ENCODE measurements at places on chromosomes 6 and 20.

DNA sequence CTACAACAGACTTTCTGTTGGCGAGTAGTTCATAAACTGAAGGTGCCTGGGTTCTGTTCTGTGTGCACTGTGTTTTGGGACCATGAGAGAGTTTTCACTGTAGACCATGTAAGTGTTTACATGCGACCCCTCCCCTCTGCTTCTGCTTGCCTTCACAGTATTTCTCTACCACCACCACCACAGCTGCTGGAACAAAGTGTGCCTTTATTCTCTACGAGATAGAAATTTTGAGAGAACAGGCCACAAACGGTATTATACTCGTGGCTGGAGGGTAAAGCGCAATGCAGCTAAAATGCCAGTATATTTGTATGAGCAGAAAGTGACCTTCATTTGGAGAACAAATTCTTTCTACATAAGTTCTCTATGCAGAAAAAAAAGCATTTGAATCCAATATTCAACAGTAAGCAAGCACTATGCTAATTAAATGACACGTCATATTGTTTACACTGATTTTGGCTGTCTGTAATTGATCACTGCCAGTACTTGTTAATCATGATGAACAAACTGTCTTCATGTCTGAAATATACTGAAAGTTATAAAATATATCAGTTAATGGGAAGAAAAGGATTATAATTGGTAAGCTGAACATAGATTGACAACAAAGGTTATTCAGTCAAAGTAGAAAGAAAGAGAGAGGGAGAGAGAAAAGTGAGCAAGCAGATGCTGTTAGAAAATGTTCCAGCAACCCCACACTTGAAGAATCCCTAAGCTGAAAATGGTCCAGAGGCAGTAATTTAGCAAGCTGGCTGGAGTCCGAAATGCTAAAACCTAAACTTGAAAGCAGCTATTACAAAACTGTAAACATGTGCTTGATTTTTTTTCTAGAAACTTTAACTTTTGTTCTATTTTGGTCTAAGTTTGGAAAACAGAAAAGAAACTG is 8.8 kb downstream of the CLDN20 start:
- no peak for DNase-seq

DNA sequence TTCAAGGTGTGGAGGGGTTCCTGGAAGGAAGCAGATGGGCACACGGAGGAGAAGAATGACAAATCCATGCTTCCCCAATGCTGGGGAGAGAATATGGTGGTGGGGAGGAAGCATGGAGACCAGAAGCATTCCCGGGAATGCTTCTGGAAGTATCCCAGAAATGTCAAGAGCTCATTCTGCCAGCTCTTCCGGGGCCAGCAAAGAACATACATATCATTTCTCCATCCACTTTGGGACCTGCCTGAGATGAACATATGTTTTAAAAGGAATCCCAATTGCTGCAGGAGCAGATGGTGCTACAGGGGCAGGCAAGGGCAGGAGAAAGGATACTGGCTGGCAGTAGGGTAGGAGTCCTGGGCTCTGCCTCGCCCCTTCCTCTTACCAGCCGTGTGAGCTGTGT is 37.9 kb upstream of the CCDC167 start:
- no peak for DNase-seq

DNA sequence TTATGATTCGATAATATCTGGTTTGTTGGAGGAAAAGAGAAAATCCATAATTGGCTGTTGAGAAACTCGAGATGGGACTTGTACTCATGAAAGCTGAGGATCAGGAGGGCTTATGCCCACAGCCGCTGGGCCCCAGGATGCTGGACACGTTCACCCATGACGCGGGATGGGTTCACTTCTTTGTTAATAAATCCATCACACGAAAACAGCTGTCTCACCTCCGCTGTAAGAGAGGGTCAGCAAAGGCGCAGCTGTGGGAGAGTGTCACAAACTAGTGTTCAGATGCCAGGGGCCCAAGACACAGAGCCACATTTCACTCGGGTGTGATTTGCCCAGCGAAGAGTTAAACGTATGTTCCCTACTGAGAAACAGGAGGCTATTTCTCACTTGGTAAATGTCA is 315.1 kb downstream of the THBS2 start:
- no peak for DNase-seq

DNA sequence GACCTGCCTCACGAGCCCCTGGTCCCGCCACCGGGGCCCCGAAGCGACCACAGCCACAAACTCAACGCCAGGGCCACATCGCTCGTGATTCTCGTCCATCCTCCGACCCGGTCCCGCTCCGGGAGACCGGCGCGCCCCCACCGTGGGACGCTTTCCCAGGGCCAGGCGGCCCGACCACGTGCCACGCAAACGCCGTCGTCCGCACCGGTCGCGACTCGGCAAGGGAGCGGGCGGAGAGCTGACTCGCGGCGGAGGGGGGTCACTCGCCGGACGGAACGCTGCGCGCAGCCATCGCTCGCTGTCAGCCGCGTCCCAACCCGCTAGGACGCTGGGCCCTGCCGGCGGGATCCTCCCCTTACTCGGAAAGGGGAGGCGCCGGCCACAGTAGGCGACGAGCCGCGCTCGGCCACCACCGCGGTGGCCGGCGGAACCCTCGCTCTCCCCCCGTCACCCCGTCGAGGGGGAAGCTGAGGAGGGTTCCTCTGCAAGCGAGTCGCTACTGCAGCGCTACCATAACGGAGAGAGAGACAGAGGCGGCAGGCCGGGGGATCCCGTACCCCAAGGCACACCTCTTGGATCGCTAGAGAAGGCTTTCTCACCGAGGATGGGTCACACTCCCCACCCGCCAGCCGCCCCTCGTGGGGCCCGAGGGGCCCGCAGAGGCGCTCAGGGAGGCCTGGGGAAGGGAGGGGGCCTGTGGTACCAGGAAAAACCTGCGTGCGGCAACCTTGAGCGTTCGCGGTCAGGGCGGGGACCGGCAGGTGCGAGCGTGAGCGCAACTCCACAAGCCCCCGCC is 511.8 kb upstream of the ZNF337 start:
- no peak for DNase-seq

DNA sequence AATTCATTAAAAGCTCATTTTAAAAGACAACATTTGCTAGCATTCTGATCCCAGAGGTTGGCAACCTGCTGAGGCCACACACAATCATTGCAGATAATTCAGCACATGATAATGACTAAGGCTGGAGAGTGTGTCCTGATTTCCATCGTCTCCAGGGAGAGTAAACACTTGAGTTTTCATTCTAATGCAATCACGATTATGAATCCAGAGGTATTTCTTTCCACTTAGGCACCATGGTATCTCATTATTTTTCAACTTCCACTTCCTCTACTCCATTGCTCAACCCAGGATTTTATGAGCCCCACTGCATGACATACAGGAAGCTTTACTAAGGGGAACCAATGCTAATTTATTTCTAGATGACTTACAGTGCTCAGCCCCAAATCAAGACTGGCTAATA is 273.8 kb upstream of the AGPAT4 start:
- peak; percentile 3 for DNase-seq

- no peak for DNase-seq
Observed at GRCh38 chr6:113221850-113222249, 635.3 kb upstream of the MARCKS start.

DNA sequence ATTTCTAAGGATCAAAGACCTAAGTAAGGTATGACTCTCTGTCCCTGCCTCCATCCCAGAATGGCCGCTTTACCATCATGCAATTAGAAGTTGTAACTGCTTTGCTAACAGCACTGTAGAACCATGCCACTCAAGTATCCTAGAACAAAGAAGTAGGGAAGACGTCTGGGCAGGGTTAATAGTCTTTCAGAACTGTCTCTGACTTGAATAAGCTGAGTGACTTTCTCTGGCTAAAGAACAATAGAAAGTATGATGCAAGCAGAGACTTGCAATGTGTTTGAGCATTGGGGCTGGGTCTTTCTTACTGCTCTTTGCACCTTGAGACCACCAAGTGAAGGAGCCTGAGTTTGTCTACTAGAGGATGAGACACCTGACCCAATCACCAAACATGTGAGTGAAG is 279.6 kb upstream of the JAG1 start:
- no peak for DNase-seq

DNA sequence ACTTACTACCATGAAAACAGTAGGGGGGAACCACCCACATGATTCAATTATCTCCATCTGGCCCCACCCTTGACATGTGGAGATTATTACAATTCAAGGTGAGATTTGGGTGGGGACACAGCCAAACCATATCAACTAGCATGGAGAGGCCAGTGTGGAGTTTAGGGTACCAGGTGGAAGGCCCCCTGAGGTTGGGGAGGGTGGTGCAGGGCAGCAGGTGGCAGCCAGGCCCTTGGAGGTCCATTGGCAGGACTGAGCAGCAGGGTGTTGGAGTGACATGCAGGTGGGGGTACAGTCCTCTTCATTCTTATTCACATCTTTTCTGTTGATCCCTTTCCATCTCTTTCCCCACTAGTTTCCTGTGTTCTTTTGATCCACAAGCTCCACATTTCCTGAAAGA is 42.9 kb downstream of the PHACTR3 start:
- no peak for DNase-seq

Measured in inflammatory macrophage (primary cell).